Suppressor macrophage (primary cell): ENCODE measurements at places on chromosomes 6 and 20.
A peak's percentile ranks its signal among the peaks of the same experiment; 100 is the strongest.

DNA sequence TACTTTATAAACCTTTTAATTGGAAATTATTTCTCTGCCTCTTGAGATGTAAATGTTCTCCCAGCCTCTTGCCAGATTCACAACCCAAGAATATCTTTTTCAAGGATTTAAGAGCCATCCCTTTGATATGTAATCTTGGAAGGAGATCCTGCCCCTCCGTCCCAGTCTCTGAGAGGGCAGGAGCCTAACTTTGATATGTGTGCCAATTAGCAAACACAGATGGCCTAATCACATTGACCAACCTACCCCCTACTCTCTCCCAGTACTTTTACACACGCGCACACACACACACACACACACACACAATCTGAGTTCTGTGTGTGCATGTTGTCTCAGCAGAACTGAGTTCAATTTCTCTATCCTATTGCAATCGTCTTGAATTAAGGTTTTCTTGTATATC is 623.8 kb downstream of the PHF3 start:
- no peak for DNase-seq

GRCh38 chr6:3193102-3193849 is 34.2 kb downstream of the TUBB2B start:
- DNase-seq, result no peak

GRCh38 chr6:2522521-2522920 is 228.2 kb downstream of the MYLK4 start:
- peak; percentile 46 for DNase-seq

DNA sequence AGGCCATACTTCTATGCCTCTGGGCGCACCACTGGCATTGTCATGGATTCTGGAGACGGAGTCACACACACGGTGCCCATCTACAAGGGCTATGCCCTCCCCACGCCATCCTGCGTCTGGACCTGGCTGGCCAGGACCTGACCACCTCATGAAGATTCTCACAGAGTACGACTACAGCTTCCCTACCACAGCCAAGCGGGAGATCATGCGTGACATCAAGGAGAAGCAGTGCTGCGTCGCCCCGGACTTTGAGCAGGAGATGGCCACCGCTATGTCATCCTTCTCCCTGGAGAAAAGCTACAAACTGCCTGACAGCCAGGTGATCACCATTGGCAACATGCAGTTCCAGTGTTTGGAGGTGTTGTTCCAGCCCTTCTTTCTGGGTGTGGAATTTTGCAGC is 23.8 kb downstream of the TMEM74B start:
- no peak for DNase-seq

DNA sequence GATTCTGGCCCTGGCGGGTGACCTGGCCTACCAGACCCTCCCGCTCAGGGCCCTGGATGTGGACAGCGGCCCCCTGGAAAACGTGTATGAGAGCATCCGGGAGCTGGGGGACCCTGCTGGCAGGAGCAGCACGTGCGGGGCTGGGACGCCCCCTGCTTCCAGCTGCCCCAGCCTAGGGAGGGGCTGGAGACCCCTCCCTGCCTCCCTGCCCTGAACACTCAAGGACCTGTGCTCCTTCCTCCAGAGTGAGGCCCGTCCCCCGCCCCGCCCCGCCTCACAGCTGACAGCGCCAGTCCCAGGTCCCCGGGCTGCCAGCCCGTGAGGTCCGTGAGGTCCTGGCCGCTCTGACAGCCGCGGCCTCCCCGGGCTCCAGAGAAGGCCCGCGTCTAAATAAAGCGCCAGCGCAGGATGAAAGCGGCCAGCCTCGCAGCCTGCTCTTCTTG is 868 bp upstream of the SLC2A4RG start:
- peak; percentile 67 for DNase-seq

DNA sequence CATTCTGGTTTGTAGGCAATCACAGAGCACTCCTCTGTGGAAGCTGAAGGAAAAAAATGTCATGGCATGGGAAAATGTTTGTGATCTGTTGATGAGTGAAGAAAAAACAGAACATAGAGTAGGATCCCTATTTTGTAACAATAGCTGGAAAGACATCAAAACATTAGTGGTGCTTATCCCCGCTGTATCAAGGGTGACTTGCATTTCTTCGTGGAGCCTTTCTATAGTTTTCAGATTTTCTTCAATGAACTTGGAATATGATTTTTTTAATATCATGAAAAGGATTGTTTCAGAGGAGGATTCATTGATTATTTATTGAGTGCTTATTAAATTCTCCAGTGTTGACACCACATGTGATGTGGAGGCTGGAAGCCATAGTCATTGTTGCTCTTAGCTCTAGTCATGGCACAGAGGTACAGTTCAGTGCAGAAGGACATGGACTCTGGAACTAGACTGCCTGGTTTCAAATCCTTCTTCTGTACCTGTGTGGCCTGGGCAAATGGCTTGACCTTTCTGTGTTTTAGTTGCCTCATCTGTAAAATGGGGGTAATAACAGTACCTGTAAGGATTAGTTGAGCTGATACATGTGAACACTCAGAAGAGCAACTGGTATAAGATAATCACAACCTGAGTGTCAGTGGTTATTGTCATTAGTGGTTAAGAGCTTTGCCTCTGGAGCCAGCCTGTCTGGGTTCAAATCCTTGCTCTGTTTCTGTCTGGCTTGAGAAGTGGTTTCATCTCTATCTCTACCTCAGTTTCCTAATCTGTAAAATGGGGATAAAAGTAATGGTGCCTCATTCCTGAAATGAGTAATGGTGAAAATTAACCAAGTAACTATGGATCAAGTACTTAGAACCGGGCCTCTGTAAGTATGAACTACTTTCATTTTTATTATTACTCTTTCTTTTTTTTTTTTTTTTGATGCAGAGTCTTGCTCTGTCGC is 14.7 kb upstream of the CDKN1A start:
- DNase-seq, result no peak

DNA sequence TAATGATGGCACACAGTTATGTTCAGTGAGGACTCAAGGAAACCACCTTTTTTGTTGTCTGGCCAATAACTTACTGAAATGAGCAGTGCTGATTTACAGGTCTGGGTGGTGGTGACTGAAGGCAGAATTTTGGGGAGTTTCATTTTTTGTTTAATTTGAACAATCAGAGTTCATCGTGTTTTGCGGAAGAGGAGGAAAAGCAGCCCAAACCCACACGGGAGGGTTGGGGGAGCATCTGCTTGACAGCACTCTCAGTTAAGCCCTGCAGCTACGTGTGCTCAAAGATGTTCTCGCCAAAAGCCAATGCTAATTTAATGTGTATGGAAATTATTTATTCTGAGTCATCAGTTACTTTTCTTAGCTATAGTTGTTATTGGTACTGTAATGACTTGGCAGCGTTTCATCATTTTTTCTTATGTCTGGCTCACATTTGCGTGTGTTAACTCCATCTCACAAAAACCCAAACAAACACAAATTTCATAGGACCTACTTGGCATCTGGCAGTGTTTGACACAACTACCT is 89.2 kb downstream of the UST start:
- no peak for DNase-seq

GRCh38 chr6:41573985-41574384 is 27.8 kb downstream of the FOXP4 start:
- DNase-seq, result no peak

GRCh38 chr6:127554435-127555006 is 22.5 kb upstream of the C6orf58 start:
- no peak for DNase-seq

DNA sequence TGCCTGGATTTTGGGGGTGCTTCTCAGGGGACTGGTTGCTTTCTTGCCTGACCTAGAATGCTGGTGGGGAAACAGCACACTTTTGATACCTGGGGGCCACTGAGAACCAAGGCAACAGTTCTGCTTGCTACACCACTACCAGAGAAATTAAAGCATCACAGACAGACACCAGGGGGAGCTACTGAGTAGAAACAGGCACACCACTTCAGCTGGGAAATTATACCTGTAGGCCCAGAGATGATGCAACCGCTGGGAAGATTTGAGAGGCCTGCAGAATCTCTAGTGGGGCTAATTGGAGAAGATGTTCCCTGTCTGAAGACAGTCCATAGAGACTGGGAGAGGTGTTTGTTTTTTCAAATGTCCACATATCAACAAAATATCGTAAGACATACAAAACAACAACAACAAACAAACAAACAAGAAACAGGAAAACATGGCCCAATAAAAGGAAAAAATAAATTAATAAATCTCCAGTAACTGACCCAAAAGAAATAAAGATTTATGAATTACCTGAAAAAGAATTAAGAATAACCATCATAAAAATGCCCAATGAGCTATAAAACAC is 129.4 kb upstream of the RIN2 start:
- peak; percentile 73 for DNase-seq

DNA sequence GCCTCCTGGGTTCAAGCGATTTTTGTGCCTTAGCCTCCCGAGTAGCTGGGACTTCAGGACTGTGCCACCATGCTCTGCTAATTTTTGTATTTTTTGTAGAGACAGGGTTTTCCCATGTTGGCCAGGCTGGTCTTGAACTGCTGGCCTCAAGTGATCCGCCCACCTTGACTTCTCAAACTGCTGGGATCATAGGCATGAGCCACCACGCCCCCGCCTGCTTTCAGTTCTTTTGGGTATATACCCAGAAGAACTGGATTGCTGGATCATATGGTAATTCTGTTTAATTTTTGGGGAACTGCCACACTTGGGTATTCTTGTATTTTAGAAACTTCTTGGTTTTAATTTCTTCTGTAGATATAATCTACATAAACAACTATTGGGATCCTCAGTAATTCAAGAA is 17.0 kb downstream of the CDS2 start:
- DNase-seq, result peak; percentile 64

DNA sequence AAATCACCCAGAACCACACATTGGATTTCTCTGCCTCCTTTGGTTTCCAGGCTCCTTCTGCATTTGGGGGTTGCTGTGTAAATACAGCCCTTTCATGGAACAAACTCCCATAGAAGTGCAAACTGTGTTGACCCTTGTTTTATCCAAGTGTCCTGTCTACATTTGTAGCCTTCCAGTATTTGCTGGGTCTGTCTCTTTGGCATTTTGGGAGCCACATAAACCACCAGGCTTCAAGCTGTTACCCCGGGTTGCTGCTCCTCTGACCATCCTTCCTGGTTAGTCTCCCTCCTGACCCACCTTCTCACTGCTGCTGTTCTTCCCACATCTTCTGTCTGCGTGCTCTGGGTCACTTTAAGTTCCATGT is 7.6 kb upstream of the MTHFD1L start:
- no peak for DNase-seq

DNA sequence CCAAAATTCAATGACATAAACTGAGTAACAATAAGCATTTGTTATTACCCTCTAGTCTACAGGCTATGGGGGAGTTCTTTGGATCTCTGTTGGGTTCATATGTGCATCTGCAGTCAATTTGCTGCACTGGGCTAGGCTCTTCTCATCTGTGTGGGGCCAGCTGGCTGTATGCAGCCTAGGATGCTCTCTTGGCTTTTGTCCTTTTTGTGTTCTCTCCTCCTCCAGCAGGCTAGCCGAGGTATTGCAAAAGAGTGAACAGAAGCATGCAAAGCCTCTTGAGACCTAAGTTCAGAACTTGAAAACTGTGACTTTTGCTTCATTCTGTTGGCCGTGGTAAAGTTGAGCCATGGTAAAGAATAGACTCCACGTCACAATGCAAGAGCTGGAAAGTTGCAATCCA is 62.8 kb upstream of the FOXO3 start:
- peak; percentile 21 for DNase-seq
